ENCODE measurements at places on chromosomes 6 and 20.

DNA sequence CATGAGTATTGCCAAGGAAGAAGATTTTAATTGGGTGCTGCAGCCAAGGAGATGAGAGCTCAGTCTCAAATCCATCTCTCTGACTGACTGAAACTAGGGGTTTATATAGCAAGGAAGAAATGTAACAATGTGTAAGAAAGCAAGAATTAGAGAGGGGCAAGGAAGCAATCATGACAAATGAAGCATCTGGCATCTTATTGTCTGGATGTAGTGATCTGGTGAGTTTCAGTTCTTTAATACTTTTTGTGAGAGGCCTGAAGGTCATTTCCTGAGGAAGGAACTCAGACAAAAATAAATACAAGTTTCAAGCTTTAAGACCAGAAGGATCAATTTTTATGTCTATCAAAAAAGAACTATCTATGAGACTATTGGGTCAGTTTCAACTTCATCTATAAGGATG is 64.2 kb downstream of the HTR1E start:
- no peak for DNase-seq

DNA sequence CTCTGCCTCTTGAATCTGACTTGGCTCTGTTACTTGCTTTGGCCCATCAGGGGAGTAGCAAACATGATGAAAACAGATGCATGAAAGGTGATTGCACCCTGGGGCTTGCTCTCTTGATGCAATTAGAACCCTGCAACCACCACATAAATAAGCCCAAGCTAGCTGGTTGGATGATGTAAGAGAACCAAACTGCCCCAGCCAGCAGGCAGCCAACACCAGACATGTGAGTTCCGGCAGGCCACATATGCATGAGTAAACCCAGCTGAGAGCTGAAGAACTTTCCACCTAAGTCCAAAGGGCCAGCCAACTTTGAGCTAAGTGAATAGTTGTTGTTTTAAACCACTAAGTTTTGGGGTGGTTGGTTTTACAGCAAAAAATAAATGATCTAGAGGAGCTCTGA is 268.4 kb downstream of the FARS2 start:
- no peak for DNase-seq

- DNase-seq, result no peak
These were observed 19.6 kb upstream of the CCR6 start for GRCh38 chr6:167103041-167103891.

DNA sequence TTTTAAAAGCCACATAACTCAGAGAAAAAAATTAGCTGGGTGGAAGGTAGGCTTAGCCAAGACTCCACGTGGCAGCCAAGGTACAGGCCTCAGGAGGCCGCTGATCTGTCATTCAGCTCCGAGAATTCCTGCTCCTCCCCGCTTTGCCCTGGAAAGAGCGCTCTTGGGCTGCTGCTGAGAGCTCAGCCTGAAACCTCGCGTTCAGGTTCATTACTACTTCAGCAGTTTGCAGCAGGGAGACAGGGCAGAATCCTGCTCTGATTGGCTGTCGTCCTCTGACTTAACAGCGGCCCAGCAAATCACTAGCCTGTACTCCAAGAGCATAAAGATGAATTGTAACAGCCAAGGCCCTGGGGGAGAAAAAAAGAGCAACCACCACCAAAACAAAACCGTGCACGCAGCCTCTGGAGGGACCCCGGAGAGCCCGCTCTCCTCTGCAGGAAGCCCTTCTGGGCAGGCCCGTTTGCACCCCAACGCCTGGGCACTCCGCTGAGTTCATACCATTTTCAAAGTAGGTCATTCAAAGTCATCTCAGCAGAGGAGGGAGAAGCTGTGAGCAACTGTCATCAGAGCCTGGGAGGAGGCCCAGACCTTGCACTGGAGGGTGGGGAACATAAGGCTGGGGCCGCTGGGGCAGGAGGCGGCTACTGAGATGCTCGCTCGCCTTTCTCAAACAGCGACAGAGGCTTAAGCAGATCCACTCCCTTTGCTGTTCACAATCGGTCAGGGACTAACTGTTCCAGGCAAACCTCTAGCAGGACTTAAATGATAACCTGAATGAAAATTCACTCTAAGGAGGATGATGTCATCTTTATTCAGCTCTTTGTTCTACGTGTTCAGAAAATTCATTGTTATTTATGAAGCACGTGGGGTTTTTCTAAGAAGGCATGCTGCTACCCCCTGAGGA is 42.3 kb upstream of the ATXN1 start:
- DNase-seq, result peak; percentile 93

DNA sequence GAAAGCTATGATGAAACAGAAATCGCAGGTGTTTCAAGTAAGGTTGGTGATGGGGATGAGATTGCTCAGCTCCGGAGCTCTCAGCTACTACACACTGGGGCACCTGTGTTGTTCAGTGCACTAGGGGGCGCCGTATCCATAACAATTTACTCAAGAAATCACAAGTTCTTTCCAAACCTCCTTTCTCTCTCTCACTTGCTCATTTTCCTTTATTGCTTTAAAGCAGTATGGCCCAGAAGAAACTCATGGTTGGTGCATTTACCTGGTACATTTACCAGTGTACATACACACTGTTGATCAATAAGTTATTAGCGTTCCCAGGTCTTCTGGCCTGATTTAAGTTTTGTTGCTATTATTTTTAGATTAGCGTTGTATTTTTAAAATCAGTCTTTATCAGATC is 235.2 kb upstream of the TAB2 start:
- peak; percentile 84 for DNase-seq

- DNase-seq, result no peak
These were observed 26.5 kb downstream of the BCAS4 start for GRCh38 chr20:50821257-50821921.

DNA sequence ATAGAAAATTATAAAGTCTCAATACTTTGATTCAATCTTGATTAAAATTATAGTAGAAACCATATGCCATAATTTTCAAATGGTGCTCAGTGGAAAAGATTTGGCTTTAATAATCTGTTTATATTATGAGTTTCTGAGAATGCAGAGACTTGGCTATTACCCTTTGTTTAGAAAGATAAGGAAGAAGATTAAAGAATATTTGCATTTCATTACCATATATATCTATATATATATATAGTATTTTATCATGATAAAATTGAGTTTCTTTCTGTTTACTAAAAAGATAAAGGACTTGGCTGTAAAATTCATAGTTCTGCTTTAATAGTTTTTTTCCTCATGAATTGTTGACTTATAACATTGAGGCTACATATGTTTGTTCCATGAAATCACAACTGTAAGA is 679.3 kb upstream of the MAP3K7 start:
- DNase-seq, result no peak

GRCh38 chr6:121434037-121434770 is 1.2 kb upstream of the GJA1 start:
- no peak for DNase-seq

DNA sequence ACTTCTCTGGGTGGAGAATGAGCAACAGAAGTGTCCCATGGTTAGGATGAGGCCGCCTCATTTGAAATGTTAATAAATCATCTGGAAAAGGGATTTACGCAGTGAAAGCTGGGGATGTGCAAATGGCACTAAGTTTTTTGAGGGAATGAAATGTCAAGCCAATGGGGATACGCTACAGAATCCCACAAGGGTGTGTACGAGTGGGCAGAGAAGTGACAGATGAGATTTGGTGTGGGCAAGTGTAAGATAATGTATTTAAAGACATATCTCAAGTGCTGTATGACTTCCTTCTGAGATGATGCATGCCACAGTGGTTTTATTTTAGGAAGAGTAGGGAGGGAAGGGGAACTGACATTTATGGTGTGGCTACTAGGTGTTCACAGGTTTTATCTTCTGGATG is 100.6 kb downstream of the LRFN2 start:
- no peak for DNase-seq

- no peak for DNase-seq
These were observed 17.5 kb upstream of the SDCBP2 start for GRCh38 chr20:1346315-1346969.

- peak; percentile 30 for DNase-seq
These were observed 523.0 kb upstream of the FLRT3 start for GRCh38 chr20:14860410-14860814.

GRCh38 chr20:62321521-62321948 is 18.7 kb downstream of the ADRM1 start:
- DNase-seq, result peak; percentile 51

GRCh38 chr20:48722002-48722731 is 105.6 kb downstream of the PREX1 start:
- DNase-seq, result peak; percentile 30

DNA sequence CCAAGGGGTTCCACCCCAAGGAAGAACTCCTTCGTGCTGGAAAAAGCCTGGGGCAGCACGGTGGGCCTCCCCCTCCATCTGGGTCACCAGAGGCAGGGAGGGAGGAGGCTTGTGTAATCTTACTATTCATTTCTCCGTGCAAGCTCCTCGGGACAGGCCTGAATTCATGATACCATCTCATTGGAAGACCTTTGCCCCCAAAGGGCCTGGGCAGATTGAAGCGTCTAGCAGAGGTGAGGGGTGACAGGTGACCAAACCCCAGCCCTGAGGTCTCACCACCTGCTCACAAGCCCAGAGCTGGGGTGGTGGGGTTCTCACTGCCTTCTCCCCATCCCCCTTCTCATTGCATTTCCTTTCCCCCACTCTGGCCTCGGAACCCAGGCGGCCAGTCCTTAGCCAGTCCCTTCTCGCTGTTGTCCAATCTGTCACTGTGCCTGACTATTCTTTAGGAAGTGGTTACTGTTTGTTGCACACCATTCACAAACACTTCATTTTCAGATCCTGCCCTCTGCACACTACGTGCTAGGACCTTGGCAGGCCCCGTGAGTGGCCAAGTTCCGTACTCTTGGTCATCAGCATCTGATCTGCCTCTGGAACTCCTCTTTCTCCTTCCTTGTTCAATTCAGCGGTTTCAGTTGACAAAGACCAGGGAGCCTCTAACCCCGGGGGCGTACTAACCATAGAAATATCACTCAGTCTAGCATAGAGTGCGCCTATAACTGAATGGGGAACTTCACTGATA is 137.1 kb downstream of the LY86 start:
- no peak for DNase-seq

DNA sequence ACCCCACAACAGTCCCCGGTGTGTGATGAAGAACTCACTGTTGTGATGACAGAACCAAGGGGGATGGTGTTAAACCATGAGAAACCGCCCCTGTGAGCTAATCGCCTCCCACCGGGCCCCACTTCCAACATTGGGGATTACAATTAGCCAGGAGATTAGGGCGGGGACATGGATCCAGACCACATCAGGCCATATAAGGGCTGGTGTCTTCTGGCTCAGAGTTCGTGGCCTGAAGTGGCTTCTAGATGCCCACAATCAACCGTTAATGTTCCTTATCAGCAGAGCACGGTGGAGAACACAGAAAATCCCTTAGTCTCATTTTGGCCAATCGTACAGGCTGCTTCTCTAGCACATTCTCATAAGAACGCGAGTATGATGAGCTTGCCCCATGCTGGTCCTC is 10.9 kb upstream of the MAS1 start:
- DNase-seq, result no peak

- peak; percentile 76 for DNase-seq
These were observed 7.7 kb downstream of the TFAP2A start for GRCh38 chr6:10407018-10407673.

GRCh38 chr6:116438590-116439448 is 22.4 kb upstream of the CALHM6 start:
- no peak for DNase-seq

GRCh38 chr6:166955865-166956443 is 396 bp downstream of the RNASET2 start:
- DNase-seq, result peak; percentile 84

- DNase-seq, result no peak
These were observed 248.9 kb downstream of the PTPRK start for GRCh38 chr6:128271527-128271926.

GRCh38 chr20:58698741-58699622 is 6.4 kb downstream of the NPEPL1 start:
- no peak for DNase-seq

GRCh38 chr20:8457978-8458377 is 325.9 kb downstream of the PLCB1 start:
- no peak for DNase-seq

DNA sequence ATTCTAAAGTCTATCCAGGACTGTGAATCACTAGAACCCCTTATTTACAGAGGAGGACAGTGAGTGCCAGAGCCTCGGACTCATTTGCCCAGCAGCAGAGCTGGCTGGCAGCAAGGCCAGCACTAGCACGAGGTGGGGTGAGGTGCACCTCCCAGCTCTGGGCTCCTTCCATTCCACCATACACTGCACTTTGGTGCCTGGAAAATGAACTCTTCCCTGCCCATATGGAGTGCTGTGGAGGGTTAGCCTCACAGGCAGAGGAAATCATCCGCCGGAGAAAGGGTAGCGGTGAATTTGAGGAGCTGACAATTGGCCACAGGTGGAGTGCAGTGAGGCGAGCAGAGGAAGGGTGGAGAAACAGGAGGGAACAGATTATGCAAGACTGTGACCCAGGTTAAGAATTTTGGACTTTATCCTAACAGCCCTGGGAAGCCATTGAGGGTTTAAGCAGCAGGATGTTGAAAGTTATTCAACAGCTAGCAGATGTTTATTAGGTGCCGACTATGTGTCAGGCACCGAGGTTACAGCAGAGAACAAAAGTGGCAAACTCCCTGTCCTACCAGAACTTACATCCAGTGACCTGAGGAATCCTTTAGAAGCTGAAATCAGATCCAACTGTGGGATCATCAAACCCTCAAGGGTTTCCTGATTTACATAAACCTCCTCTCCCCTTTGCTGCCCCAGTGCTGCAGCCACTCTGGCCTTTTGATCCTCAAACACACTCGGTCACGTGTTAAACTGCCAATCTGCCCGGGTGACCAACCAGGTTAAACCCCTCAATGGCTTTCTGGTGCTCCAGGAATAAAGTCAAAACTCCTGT is 6.2 kb downstream of the TRIM26 start:
- DNase-seq, result no peak

GRCh38 chr6:125718109-125718508 is 31.3 kb upstream of the HEY2 start:
- no peak for DNase-seq

- peak; percentile 63 for DNase-seq
These were observed 53.9 kb upstream of the SIM1 start for GRCh38 chr6:100518588-100518987.

DNA sequence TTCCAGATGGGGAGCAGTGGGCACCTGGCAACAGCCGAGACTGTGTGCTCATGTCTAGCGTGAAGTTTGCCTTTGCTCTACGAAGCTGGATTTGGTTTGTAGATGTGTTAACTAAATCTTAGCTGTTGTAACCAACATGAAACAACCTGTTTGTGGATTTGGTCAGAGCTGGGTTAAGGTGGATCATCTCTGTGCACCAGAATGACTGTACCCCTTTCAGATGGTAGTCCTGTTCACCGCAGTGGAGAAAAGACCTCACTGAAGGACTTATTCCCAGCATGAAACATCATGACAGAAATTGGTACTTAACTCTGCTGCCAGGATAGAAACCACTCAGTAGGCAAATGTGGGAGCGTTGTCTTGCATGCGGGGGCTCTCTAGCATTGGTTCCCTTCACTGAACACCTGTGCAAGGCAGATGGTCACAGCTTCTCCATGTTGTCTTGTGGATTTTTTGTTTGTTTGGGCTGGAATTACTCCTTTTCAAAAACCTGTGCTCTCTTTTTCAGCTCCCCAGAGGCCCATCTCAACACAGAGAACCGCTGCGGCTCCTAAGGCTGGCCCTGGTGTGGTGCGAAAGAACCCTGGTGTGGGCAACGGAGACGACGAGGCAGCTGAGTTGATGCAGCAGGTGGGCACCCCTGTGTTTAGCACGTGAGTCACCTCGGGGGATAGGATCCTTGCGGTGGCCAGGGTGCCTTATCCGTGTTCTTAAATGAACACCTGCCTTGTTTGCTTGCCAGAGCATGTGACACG is 19.3 kb upstream of the EFCAB8 start:
- DNase-seq, result no peak

- DNase-seq, result no peak
These were observed 151.3 kb downstream of the GMPR start for GRCh38 chr6:16389642-16390041.
